ENCODE measurements at places on chromosomes 11 and 22.

GRCh38 chr11:60566776-60567175, 51.6 kb downstream of the MS4A13 start:
- no peak for DNase-seq

GRCh38 chr11:34236572-34236971, 121.2 kb downstream of the ABTB2 start:
- no peak for DNase-seq

- DNase-seq, result no peak
Measured at GRCh38 chr11:2222451-2222850, 47.9 kb downstream of the ASCL2 start.

GRCh38 chr11:63572026-63572688, 9.0 kb upstream of the PLAAT2 start:
- DNase-seq, result no peak

- DNase-seq, result no peak
Measured at GRCh38 chr22:49119551-49119952, 708.1 kb downstream of the BRD1 start.

DNA sequence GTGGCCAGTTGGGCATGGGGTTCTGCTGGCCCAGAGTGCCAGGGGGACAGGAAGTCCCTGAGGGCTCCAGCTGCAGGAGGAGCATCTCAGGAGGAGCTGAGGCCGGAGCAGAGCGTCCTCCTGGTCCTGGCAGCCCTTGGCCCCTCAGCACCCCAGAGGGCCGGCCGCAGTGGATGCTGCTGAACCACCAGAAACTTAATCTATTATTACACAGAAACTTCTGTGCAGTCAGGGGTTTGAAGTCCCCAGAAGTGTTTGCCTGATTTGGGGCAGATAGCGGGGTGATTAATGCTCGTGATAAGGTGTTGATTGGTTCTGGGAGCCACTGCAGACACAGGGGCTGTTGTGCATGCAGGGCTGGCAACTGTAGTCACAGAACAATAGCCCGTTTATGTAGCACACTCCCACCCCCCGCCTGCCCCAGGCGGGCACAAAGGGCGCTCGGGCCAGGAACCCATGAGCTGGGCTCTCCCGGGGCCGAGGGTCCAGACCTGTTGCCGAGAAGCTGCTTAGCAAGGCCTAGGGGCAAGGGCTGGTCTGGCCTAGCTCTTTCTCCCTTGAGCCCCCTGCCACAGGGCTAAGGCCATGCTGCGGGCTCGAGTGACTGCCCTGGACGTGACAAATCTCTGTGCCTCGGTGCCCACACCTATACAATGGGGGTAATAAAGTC, 29.0 kb upstream of the KCNQ1OT1 start:
- DNase-seq, result no peak

GRCh38 chr11:62400760-62401159, 18.1 kb upstream of the SCGB1A1 start:
- DNase-seq, result no peak

GRCh38 chr22:41976961-41977566, 7.8 kb downstream of the SEPTIN3 start:
- DNase-seq, result no peak

DNA sequence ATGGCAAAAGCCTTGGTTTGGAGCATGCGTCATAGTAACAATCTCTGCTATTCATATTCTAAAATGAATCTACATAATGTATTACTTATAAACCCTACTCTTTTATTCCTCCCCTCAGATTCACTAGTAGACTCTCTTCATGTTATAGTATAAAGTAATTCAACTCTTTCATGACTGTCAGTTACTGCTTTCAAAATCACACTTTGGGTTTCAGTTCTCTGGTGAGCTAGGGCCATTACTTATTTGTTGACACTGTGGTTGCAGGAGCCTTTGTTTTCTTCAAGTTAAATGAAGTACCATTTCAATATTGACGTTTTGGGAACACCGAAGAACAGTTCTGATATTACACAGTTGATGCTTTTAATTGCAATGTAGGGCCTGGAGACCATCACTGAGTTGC, 378.4 kb downstream of the DDX10 start:
- no peak for DNase-seq

- no peak for DNase-seq
Measured at GRCh38 chr11:65204143-65204542, 22.4 kb downstream of the CAPN1 start.

- DNase-seq, result no peak
Measured at GRCh38 chr11:132365650-132366049, 995.2 kb downstream of the NTM start.

DNA sequence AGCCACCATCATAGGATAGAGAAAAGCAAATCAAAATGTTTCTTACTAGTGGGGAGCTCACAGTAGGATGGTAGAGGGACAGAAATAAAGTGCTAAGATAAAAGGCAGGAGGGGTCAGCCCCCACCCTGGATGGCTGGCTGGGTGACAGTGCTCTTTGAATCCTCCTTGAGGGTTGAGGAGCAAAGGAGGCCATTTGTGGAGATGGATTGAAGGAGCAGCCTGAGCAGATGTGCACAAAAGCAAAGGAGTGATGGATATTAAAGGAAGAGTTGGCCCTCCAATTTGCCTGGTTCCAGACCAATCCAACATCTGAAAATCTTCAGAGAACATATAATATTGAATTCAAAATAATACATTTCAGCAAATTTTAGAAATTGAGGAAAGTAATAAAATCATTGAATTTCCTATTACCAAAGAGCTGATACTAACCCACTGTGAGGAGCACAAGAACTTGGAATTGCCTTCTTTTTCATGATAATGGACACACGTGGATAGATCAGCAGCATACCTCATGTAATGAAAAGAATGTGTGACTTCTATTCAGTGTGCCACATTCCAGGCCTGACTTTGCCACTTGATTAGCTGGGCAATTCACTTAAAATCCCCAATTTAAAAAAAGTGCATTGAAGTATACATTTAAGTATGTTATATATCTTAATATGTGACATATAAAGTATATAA, 287.0 kb downstream of the FAT3 start:
- DNase-seq, result no peak

DNA sequence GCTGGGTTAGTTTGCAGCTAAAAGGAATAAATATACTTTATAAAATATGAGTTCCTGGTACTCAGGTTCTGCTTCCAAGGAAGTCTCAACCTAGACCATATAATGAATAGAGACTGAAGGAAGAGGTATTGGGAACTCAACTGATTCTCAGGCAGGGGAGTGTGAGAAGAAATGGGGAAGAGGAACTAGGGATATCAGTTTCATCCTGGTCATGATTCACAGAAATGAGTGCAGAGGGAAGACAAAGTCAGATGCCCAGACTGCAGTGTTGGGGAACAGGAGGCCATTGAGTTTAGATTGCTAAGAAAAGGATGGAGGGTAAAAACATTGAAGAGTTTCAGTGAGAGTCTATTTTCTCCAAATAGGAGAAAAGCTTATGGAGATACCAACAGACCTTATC, 28.8 kb downstream of the PLAAT5 start:
- DNase-seq, result no peak

DNA sequence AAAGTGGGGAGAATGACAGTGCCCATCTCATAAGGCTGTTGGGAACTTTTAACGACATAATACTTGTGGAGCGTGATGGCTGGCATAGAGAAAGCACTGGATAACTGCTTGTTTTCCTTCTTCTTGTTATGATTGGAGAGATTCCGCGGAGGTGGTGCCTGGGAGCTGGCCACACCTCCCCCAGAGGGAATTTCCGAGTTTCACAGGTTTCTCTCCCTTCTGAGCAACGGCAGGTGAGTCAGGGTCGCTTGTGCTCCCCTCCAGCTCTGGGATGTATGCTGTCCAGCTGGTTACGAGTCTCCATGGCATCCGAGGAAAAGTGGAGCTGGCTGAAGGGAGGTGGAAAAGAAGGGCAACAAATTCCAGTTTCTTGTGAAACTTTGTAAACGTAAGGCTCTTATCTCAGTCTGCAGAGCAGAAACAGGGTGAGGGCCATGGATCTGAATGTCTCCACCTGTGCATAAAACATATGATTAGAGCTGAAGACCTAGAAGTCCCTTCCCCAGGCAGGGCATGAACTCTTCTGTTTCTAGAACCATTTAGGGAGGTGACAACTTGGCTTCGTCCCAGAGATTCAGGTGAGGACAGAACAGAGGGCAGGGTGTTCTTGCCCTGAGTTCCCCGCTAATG, 10.0 kb upstream of the PLET1 start:
- DNase-seq, result no peak

DNA sequence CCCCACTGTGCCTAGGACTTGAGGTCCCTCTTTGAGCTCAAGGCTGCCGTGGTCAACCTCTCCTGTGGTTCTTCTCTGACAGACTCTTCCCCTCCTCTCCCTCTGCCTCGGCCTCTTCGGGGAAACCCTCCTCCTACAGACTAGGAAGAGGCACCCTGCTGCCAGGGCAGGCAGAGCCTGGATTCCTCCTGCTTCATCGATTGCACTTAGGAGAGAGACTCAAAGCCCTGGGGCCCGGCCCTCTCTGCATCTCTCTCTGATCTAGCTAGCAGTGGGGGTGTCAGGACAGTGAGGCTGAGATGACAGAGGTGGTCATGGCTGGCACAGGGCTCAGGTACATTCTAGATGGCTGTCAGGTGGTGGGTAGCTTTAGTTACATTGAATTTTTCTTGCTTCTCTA, 63.6 kb upstream of the EMID1 start:
- no peak for DNase-seq

DNA sequence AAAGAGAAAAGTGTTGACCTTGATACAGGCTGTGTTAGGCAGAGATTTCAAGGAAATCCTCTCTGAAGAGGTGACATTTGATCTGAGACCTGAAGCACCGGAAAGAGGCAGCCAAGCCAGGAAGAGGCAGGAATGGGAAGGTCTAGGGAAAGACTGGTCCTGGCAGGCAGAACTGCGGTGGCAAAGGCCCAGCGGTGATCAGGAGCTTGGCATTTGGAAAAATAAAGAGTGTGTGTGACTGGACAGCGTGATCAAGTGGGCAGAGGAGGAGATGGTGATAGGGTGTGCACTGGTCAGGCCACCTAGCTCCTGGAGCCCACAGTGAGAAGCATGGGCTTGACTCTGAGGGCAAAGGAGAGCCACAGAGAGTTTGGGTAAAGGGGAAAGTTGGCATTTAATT, 27.2 kb upstream of the GAB4 start:
- DNase-seq, result no peak

- no peak for DNase-seq
Measured at GRCh38 chr11:33005175-33005574, 10.5 kb upstream of the DEPDC7 start.

DNA sequence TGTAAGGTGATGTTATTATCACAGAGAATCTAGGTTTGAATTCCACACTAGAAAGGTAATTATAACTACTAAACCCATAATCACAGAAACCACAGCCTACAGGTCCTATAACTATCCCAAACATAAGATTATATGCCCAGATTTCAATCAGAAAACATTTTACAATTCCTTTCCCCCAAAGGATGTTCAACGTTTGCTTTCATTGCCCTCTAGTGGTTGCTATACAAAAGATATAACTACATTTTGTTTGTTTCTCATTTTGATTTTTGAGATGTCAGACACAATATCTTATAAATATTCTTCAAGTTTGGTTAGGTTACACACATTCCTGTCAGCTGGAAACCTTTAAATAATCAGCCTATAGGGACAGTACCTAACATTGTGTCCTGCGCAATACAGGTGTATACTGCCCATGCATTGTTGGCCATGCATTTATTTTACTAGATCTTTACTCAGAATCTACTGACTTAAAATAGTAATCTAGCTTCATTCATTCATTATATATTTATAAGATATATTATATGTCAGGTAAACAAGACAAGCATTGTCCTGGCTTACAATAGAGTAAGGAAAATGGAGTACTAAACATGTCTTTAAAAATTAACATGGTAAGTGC, 530.5 kb upstream of the CCDC90B start:
- no peak for DNase-seq

- no peak for DNase-seq
Measured at GRCh38 chr11:129225190-129225589, 33.1 kb upstream of the ARHGAP32 start.

- no peak for DNase-seq
Measured at GRCh38 chr11:65310215-65310614, 4.5 kb upstream of the CDC42EP2 start.

DNA sequence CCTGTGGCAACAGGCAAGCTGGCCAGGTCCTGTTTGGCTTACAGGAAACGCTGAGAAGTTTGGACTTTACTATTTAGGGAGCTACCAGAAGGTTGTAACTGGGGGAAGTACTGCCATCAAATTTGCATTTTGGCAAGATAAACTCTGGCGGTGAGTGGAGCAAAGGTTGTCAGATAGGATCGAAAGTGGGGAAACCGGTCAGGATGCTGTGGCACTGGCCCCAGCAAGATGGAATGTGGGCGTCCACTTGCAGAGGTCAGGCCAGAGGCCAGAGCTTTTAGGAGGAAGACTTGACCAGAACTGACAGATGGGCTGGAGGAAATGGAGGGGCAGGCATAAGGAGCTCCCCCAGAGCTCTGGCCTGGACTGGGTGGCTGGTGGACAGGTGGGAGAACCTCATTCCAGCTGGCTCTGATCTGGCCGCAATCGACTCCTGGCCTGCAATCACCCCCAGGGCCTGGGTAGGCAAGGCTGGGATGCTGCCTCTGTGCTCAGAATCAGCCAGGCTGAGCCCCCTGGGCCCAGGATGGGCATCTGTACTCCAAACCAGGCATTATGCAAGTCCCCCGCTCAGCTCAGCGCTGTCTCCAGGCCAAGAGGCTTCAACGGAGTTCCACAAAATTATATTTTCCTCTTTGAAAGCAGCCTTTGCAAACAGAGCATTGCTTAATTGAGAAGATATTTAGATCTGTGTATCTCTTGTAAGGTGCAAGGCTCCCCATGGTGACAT, 178.3 kb upstream of the NECTIN1 start:
- no peak for DNase-seq

- DNase-seq, result no peak
Measured at GRCh38 chr22:33515795-33516194, 404.5 kb downstream of the LARGE1 start.

GRCh38 chr22:24592058-24592850, 619 bp downstream of the LRRC75B start:
- no peak for DNase-seq

GRCh38 chr11:68581439-68581838, 102.9 kb upstream of the GAL start:
- DNase-seq, result no peak

- no peak for DNase-seq
Measured at GRCh38 chr11:66567787-66568123, 651 bp downstream of the CTSF start.

GRCh38 chr11:56783448-56784041, 35.0 kb upstream of the OR9G4 start:
- no peak for DNase-seq

DNA sequence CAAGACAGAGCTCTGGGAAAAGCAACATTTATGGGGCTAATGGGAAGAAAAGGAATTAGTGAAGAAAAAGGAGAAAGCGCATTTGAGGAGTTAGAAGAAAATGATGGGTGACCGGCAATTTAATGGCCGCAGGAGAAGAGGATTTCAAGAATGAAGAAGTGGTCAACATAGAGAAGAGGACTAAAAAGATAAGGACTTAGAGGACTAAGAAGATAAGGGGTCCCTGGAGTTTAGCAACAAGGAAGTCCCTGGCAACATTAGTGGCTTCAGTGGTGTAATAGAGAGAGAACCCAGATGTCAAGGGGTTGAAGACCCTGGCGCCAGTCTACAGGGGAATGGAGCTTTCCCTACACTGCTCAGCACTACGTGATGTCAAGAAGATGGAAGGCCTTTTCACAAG, 32.3 kb downstream of the WEE1 start:
- DNase-seq, result no peak

- DNase-seq, result no peak
Measured at GRCh38 chr22:43747877-43748276, 64.2 kb downstream of the EFCAB6 start.

Measured in T-helper 17 cell (primary cell).